RWPE2 (cell line): ENCODE measurements at places on chromosomes 13 and 19.
A peak's percentile ranks its signal among the peaks of the same experiment; 100 is the strongest.

DNA sequence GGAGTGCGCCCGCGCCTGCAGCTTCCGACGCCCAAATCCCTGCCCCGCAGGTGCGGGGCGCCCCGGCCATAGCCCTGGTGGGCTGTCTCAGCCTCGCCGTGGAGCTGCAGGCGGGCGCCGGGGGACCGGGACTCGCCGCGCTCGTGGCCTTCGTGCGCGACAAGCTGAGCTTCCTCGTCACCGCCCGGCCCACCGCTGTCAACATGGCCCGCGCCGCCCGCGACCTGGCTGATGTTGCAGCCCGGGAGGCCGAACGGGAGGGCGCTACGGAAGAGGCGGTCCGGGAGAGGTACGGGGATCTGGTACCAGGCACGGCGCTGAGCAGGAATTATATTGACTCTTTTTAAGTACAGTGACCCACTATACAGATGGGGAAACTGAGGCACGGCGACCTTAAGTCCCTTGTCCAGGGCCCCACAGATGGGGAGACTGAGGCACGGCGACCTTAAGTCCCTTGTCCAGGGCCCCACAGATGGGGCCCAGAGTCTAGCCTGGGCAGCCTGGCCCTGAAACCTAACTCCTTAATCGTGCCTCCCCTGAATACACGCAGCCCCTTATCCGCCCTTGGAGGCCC is 586 bp downstream of the MRI1 start:
- DNase-seq = no peak

DNA sequence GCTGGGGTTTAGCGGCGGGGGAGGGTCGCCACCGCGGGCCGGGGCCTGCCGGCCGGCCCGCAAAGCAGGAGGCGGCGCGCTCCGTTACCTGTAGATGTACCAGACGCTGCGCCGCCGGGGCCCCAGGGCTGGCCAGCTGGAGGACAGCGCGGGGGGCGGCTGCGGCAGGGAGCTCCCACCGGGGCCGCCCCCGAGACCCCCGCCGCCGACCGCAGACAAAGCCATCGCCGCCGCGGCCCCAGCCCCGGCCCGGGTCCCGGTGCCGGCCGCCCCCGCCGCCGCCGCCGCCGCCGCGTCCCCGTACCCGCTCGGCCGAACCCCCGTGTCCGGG is 24.8 kb downstream of the SHANK1 start:
- no peak for DNase-seq

GRCh38 chr19:827710-828321 is at the start of gene AZU1:
AZU1 (plus strand) TSS chr19:827837; CDS start chr19:827847, 10 bp downstream.
- DNase-seq = peak; percentile 61

DNA sequence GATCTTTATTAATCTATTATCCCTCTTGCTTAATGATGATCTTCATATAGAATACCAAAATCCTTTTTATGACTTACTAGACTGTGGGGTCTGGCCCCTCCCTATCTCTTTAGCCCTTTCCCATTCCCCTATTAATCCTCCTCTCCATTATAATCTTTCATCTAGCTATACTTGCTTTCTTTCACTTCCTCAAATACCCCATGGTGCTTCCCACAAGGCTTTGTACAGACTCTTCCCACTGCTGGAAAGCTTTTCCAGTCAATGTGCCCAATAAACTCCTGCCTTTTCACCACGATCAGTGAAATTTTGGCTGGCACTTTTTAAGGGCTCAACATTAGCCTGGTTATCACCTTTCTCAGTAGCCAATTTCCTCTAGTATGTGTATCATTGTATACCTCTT is 3.2 kb upstream of the EBPL start:
- DNase-seq = no peak

DNA sequence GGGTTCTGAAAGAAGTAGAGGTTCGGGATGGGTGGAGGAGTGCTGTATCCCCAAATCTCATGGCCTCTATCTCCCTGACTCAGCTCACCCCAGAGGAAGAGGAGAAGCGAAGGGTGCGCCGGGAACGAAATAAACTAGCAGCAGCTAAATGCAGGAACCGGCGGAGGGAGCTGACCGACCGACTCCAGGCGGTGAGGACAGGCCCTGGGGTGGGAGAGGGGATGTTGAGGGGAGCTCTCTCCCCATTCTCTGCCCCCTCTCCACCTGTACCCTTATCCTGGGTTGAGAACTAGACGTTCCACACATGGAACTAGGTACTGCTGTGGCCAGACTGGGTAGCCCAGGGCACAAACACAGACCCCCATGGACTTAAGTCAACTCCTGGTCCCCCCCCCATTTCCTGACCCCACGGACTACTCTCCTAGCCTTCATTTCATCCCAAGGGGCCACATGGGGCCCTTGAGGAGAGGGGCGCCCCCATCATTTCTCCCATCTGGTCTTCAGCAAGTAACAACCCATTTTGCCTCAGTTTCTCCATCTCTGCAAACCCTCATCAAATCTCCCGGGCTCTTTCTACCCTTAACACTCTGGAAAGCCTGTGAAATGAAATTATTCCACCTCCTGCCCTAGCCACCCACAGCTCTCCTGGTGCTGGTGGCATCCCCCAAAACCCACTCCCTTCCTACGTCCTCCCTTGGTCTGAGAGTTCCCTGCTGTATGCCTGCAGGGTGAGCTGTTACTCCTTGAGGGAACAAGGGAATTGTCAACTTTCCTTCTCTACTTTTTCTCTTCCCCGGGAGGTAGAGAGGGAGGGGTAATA is 3.5 kb downstream of the FOSB start:
- no peak for DNase-seq
